ENCODE measurements at places on chromosomes 2 and 18.

DNA sequence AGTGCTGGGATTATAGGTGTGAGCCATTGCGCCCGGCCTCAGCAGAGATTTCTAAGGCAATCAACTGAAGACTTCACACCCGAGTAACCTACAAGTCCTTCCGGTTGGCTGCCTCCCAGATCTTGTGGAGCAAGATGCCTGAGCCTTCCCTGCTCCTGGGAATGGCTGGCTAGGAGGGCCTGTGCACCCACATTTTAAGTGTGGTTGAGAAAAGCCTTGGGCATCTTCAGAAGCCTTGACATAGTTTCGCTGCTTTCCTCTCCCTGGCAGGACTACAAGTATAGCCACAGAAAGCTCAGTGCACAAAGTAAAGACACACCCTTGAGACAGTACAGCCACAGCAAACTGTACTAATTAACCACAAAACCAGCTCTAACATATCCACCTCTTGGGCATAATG is 35.2 kb downstream of the E2F6 start:
- DNase-seq: no peak

GRCh38 chr2:33145459-33145858 is 198.7 kb downstream of the LTBP1 start:
- DNase-seq: no peak

GRCh38 chr2:119223521-119224390 is at the start of gene STEAP3:
TSS of gene STEAP3 (plus strand) at chr2:119223834. CDS start at chr2:119231013, 7,179 bp downstream.
- no peak for DNase-seq

DNA sequence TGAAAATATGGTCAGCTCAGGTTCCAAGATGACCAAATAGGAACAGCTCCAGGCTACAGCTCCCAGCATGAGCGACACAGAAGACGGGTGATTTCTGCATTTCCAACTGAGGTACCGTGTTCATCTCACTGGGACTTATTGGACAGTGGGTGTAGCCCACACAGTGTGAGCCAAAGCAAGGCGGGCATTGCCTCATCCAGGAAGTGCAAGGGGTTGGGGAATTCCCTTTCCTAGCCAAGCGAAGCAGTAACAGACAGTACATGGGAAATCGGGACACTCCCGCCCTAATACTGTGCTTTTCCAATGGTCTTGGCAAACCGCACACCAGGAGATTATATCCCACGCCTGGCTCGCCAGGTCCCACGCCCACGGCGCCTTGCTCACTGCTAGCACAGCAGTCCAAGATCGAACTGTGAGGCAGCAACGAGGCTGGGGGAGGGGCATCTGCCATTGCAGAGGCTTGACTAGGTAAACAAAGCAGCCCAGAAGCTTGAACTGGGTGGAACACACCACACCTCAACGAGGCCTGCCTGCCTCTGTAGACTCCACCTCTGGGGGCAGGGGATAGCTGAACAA is 57.5 kb downstream of the WDPCP start:
- no peak for DNase-seq

- no peak for DNase-seq
These were observed 116.6 kb upstream of the PELI1 start for GRCh38 chr2:64260817-64261216.
